ENCODE measurements at places on chromosomes 3 and 15.

GRCh38 chr15:52683580-52683979 lies 4.4 kb upstream of the ATOSA start:
- DNase-seq, result no peak

DNA sequence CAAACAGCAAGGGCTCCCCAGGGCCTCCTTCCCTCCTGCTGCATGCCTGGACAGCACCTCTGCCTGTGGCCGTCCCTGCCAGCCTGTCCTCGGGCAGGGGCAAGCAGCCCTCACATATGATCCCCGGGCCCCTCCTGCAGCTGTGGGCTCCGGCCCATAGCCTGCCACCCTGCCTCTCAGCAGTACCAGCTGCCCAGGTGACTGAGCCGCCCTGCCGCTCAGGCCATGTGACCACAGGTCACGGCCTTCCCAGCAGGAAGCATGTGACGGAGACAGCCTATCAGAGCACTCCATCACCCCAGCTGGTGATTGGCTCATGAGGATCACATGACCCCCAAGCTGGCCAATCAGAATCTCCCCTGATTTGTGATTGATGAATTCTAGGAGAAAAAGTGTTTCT lies 23.9 kb downstream of the ALDH1L1 start:
- DNase-seq, result no peak

DNA sequence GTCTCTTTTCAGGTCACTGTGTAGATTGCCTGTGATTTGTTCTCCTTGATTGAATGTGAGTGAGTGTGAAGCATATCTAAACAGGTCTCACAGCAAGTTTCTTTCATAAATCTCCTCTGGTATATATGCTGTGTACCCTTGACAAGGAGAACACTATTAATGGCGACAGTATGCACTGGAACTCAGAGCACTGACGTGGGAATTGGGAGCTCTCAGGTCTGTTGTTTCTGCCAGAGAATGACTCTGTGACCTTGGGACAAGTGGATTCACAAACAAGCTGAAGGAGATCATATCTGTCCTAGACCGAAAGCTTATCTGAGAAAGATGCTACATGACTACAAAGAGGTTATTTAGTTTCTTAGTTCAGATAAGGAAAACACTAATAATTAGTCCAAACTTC lies 326.3 kb upstream of the TPRG1 start:
- DNase-seq, result no peak

GRCh38 chr3:71380096-71380495 lies 203.4 kb downstream of the FOXP1 start:
- DNase-seq, result no peak

GRCh38 chr3:120013481-120013880 lies 80.8 kb downstream of the GSK3B start:
- peak; percentile 14 for DNase-seq

DNA sequence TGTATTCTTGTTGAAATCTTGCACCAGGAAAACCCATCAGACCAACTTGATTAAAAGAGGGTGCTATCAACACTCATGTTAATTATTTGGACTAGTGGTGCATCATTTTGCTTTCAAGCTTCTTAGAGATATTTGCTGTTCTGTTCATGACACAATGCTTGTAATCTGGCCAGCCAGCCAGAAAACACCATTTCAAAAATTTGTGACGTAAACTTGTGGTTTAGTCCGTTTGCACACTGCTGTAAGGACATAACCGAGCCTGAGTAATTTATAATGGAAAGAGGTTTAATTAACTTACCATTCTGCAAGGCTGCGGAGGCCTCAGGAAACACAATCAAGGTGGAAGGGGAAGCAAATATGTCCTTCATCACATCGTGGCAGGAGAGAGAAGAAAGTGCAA lies 374.3 kb upstream of the TGFBR2 start:
- no peak for DNase-seq

GRCh38 chr3:36305929-36306520 lies 74.3 kb upstream of the STAC start:
- DNase-seq, result no peak

GRCh38 chr15:90011705-90012104 lies 10.6 kb downstream of the ZNF710 start:
- DNase-seq, result no peak

DNA sequence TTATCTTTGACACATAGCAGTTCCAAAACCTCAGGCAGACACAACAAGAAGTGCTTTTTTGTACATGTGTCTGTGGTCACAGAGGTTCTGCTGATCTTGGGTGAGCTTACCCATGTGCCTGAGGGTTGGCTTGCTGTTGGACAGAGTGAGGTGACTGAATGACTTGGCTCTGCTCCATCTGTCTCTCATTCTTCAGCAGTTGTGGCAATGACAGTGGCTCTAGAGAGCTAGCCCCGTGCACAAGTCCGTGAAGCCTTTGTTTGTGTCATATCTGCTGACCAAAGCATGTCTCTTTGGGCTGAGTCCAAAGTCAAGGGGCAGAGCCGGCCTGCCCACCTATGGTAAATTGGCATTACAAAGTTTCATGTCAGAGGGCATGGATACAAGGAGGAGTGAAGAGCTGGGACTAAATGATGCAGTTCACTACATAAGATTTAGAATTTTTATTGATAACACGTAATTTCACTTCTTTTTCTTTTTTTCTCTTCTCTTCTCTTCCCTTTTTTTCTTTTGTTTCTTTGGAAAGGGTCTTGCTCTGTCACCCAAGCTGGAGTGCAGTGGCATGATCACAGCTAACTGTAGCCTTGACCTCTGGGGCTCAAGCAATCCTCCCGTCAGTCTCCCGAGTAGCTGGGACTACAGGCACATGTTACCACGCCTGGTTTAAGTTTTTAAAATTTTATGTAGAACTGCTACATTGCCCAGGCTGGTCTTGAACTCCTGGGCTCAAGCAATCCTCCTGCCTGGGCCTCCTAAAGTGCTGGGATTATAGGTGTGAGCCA lies 77.9 kb downstream of the ITPR1 start:
- DNase-seq, result no peak

GRCh38 chr3:150365132-150365604 lies 42.9 kb upstream of the TSC22D2 start:
- DNase-seq, result no peak

DNA sequence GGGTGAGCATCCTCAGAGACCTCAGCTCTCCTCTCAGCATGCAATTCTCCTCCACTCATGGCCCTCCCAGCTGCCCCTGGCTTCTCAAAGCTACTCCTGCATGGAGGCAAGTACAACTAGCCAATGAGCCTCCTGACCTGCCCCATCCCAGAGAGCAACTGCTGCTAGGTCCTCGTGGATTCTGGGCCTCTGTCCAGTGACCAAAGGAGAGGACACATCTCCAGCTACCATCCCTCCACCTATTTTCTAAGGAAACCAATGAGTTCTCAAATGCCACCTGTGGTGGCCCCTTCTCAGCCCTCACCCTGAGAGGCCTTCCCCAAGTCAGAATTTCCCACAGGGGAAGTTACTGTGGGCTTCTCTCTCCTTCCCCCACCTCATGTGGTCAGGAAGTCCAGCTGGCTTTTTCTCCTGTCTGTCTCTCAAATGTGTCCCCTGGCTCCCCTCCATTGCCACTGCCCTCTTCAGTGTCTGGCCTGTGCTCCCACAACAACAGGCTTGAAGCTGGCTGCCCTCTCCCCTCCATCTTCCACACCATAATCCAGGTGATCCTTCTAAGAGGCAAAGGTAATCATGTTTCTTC lies 43.0 kb downstream of the LIPC start:
- DNase-seq, result no peak

DNA sequence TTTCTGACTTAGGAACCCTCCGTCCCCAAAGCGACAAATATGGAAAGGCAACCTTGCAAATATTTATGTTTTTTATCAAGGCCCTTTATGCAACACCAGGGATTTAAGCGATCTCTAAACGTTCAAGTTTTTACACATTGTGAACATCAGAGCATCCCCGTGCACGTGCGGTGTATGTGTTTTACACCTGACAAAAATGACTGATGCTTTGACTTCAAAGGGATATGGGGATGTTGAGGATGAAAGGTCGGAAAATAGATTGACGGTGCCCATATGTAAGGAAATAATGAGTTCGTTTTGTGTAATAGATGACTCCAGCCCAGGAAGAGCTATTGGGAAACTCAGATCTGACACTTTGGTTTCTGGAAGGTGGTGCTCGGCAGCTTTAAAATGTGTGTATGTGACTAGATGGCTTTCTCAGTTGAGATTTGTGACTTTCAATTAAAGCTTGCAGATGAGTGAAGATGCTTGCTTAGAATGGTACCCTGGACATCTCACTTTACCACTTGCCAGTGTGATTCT lies 866 bp downstream of the SLC49A4 start:
- no peak for DNase-seq

- DNase-seq, result peak; percentile 41
Observed at GRCh38 chr3:193452338-193452737, 73.8 kb upstream of the ATP13A5 start.

GRCh38 chr3:104628185-104628789 lies 738.4 kb upstream of the ALCAM start:
- peak; percentile 56 for DNase-seq

DNA sequence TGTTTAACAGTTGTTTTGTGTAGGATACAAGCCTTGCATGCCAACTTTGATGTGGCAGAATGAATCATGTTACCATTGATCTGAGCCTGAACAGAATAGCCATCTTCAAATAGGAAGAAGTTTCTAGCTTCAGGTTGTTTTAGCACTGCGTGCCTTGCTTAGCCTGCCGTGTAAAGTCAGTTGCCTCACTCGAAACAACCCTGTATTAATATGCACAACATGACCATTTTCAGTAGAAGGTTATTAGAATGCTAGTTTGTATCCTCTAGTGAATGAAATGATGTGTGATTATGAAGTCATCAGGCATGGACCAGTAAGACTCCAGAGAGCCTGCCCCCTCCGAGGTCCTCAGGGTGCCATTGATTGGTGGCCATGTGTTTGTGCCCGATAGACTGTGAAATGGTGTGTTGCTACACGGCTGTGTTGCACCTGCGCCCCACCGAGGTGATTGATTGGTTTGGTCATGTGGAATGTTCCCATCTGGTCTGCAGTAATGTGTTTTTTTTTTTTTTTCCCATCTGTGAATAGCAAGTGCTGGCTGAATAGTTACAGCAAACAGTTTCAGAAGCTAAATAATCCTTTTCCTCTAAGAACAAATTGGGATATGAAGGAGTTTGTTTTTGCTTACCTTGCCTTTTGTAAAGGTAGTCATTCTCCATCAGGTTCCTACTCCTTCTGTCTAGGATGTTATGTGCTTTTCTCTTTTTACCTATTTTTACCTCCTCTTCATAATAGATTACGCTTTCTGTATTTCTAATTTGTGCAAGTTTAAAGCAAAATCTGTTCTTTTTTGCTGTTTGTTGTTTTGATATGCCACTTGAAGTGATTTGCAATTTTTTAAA lies 214.9 kb downstream of the TCF12 start:
- peak; percentile 72 for DNase-seq

- no peak for DNase-seq
Observed at GRCh38 chr3:100195375-100195774, 65.4 kb upstream of the TBC1D23 start.

- no peak for DNase-seq
Observed at GRCh38 chr3:11523572-11524101, 120.1 kb downstream of the VGLL4 start.

DNA sequence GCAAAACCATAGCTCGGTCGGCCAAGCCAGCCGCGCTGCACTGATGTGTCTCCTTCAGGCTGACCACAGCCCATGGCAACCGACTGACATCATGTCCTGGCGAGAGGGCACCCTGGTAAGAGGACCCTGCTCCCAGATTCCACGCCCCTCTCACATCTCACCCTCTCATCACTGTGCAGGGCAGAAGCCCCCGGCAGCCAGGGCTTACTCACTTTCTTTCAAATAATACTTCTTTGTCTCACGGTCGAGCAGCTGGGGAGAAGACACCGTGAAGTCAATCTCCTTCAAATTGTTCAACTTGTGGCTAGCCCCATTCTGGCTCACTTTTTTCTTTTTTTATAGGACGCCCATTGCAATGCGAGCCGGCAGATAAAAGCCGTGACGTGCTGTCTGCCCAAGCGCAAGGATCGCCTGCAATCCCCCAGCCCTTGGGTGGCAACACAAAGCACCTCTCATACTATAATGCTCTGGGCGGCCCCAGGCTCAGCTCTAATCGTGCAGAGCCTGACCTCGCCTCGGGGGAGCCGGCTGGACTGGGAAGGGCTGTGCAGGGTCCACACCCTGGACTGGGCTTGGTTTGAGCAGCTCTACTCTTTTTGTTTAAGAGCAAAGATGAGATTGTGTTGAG lies 33.6 kb downstream of the VGLL4 start:
- DNase-seq, result no peak

GRCh38 chr15:40098489-40099261 lies 10.0 kb downstream of the BMF start:
- DNase-seq, result peak; percentile 83

Data from COR-L47 (cell line).